ENCODE measurements at places on chromosomes 6 and 20.

- DNase-seq, result no peak
These were observed 502.3 kb upstream of the IMPG1 start for GRCh38 chr6:76574746-76575145.

- no peak for DNase-seq
These were observed 31.9 kb upstream of the FABP7 start for GRCh38 chr6:122747573-122747972.

- no peak for DNase-seq
These were observed 211.4 kb upstream of the SMLR1 start for GRCh38 chr6:130615816-130616215.

DNA sequence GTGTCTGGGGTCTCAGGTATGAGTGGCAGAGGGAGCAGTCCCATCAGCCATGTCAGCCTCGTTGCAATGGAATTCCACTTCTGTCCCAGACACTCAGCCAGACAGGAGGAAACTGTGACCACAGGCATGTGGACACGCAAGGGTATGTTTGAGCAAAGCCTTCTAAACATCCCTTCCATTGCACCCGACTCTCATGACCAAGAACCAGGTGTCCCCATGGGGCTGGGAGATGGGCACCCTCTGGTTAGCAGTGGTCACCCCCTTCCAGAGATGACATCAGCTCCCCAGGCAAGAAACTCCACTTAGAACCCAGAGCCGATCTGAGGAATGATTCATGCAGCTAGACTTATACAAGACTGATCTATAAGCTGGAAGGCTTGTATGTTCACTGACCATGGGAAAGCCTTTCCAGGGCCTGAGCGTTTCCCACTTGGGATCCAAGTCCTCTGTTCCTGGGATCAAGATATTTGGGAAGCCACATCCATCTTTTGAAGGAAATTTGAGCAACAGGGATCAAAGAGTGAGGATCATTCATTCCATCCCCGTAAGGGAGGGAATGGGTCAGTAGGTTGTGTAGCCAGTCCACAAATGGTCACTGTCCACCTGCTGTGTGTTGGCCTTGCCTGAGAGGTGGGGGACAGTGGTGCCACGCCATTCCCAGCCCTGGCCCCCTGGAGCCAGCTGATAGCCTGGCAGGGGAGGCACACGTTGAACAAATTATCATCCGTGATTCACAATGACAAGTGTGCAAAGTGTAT is 3.9 kb upstream of the MRGBP start:
- no peak for DNase-seq
